ENCODE measurements at places on chromosomes 13 and 19.

DNA sequence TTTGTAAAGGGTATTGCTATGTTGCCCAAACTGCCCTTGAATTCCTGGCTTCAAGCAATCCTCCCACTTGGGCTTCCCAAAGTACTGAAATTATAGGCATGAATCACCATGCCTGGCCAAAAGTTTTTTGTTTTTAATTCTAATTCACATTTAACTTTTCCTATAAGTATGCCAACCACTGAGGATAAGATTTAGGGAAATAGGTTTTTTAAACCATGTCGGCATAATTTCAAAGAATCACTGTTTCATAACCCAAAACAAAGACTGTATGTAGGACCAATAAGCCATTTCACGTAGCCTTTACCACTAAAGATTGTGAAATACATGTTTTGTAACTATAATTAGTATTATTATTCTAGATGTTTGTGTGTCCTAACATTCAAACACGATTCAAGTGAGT is 8.2 kb downstream of the ZDHHC20 start:
- peaks cover 6% of the 10 kb centered on the region for H3K36me3 ChIP-seq
- H3K4me1 ChIP-seq = peaks cover 34% of the 10 kb centered on the region
- H3K4me3 ChIP-seq = no peak overlapping the region
- no peak for DNase-seq

DNA sequence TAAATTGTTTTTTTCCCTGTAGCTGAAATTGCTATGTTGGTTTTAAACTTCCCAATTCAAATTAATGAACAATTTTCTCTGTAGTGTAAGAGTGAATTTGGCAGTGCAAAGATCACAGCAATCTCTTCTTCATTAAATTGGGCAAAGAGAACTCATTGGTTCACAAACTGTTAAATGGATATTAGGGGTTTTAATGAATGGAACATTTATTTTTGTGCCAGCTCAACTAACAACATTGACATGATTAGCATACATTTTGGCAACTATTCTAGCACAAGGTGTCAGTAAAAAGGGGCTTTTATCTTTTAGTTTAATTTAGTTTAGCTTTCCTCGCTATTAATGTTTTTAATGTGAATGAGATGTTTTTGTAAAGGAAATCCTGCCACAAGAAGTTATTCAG is 7.1 kb downstream of the PCDH20 start:
- no peak for DNase-seq
- no peaks in the 10 kb centered on the region for H3K36me3 ChIP-seq
- no peak overlapping the region for H3K27ac ChIP-seq
- H3K4me1 ChIP-seq = no peaks in the 10 kb centered on the region

GRCh38 chr13:44872751-44873150 is 116.5 kb downstream of the NUFIP1 start:
- H3K4me3 ChIP-seq = no peak overlapping the region
- H3K27me3 ChIP-seq = peaks cover 28% of the 10 kb centered on the region
- no peak overlapping the region for H3K27ac ChIP-seq
- peaks cover 2% of the 10 kb centered on the region for H3K4me1 ChIP-seq

- no peaks in the 10 kb centered on the region for H3K27me3 ChIP-seq
- DNase-seq = peak; percentile 50
- peaks cover 23% of the 10 kb centered on the region for H3K4me1 ChIP-seq
- peak within 1 kb of the TSS; percentile 98 for H3K27ac ChIP-seq
These were observed at the start of gene LDLR for GRCh38 chr19:11089254-11090013. Gene LDLR, plus strand, starts transcription at chr19:11089463. Its CDS starts 86 bp downstream, at chr19:11089549.

DNA sequence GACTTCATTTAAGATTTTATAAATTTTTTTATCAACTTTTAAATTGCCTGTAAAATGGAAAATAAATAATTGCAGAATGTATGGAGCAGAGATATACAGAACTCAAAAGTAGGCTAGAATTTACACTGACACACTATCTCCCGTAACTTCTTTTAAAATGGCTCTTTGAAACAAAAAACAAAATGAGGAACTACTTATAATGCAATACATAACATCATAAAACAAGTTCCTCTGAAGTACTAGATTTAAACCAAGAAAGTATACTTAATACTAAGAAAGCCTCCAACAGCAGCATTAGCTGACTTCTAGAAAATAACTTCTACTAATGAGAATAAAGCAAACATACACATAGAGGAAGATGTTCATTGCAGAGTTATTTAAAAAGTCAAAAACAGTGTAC is 17.0 kb downstream of the RBM26 start:
- H3K27me3 ChIP-seq = no peaks in the 10 kb centered on the region
- peak overlapping the region; percentile 39 for H3K27ac ChIP-seq
- no peak for DNase-seq
